SJSA1 (cell line): ENCODE measurements at places on chromosomes 16 and 17. TPM values are rescaled to one million over a fixed set of nuclear protein-coding genes. Genes with fewer than 3 reads are reported as not detected.

The MEFV gene
- total RNA-seq, result not detected in 2 replicates

The GINS3 gene
- 6.0 and 15.9 TPM in 2 replicates for total RNA-seq

The LDHD gene
- 0.06 and 0.24 TPM in 2 replicates for total RNA-seq

The FBXW10 gene
- total RNA-seq, result 0.05 TPM in 1 of 2 replicates, not detected in the other

The TAOK1 gene
- total RNA-seq, result 25.2 and 38.4 TPM in 2 replicates

The C17orf78 gene
- not detected in 2 replicates for total RNA-seq

The PFN1 gene
- total RNA-seq, result 1,207 and 1,337 TPM in 2 replicates

DNA sequence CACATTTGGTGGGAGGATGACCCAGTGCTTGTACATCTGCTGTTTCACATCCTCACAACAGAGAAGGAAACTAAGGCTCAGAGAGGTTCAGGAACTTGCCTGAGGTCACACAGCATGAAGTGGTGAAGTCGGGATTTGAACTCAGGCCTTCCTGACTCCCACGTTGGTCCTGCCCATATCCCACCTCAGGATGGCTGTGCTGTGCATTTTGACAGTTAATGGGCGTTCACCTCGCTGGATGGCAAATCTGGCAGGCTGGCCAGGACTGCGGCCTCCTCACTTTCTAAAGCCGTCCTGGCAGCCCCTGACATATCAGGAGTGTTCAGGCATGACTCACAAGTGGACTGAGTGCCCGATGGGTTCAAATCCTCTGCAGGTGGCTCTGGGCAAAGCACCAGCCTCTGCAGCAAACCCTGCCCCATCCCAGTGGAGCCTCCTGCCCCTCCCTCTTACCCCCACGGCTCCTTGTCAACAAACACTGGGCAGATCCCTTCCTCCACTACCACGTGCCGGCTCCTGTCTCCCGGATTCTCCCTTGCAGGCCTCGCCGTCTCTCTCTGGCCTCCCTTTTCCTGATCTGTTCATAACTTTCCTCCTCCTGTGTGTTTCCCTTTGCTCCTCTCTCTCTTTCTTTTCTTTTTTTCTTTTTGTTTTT lies 29.2 kb downstream of the SOCS3 start:
- no peak overlapping the region for H3K4me3 ChIP-seq
- peaks cover 59% of the 10 kb centered on the region for H3K4me1 ChIP-seq
- H3K27ac ChIP-seq, result no peak overlapping the region
- no peaks in the 10 kb centered on the region for H3K36me3 ChIP-seq
- DNase-seq, result peak; percentile 69

- H3K27me3 ChIP-seq, result no peaks in the 10 kb centered on the region
- H3K36me3 ChIP-seq, result peaks cover 49% of the 10 kb centered on the region
- DNase-seq, result no peak
These were observed 10.2 kb upstream of the NFATC3 start for GRCh38 chr16:68074850-68075555.

- no peak overlapping the region for H3K4me3 ChIP-seq
- no peak for DNase-seq
- H3K36me3 ChIP-seq, result peaks cover 21% of the 10 kb centered on the region
- no peaks in the 10 kb centered on the region for H3K4me1 ChIP-seq
- H3K27me3 ChIP-seq, result no peaks in the 10 kb centered on the region
These were observed 27.1 kb downstream of the MMD start for GRCh38 chr17:55394357-55395021.

DNA sequence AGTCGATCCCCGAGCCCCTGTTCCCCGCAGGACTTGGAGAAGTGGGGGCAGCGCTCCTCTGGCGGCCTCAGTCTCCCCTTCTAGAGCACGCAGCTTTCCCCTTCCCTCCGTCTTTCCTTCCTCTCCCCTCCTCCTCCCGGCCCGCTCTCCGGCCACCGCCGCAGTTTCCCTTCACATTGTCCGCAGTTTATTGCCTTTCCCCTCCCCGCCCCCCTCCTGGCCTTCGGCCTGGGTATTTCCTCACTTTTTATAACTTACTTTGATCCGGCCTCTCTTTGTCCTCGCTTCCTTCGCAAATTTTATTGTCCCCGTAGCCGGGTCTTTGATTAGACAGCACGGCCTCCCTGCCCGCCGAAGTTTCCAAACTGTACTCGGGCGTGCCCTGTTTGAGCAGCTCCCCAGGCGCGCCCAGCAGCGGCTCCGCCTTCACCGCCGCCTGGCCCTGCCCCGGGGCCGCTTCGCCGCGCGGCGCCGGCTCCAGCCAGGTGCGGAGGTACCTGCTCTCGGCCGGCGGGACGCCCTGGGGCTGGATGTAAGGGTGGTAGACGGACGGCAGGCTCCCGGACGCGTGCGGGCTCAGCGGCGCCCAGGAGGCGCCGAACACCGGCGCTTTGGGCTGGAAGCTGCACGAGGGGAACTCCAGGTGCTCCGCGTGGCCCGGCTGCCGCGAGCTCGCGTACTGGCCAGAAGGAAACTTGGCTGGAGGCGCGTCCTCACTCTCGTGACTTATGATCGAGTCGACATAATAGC lies 488 bp downstream of the HOXB9 start:
- peaks cover 20% of the 10 kb centered on the region for H3K4me1 ChIP-seq
- peaks cover 98% of the 10 kb centered on the region for H3K27me3 ChIP-seq
- DNase-seq, result peak; percentile 51
- no peak overlapping the region for H3K27ac ChIP-seq
- peak overlapping the region; percentile 25 for H3K4me3 ChIP-seq

DNA sequence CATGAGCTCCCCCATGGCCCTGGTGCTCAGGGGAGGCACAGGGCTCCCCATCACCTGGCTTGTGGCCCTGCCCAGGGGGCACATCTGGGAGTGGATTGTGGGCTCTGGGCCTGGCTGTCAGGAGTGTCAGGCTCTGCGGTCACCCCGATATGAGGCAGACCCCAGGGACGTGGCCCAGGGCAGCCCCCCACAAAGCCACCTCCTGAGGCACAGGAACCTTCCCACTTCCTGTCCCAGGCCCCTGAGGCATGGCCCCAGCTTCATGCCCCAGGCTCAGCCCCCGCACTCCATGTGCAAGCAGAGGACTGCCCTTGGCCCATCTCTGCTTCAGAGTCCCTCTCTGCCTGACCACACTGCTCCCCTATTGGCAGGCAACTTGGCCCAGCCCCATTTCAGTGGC lies 160.3 kb downstream of the PCTP start:
- H3K4me1 ChIP-seq, result no peaks in the 10 kb centered on the region
- DNase-seq, result no peak
- H3K27me3 ChIP-seq, result no peaks in the 10 kb centered on the region
- no peaks in the 10 kb centered on the region for H3K36me3 ChIP-seq

GRCh38 chr17:11990363-11990983 lies 6.8 kb downstream of the ZNF18 start:
- peaks cover 6% of the 10 kb centered on the region; the same call in 1 of the 2 replicates for H3K36me3 ChIP-seq
- no peak for DNase-seq
- no peak overlapping the region for H3K4me3 ChIP-seq
- no peaks in the 10 kb centered on the region for H3K4me1 ChIP-seq
- no peaks in the 10 kb centered on the region for H3K27me3 ChIP-seq

DNA sequence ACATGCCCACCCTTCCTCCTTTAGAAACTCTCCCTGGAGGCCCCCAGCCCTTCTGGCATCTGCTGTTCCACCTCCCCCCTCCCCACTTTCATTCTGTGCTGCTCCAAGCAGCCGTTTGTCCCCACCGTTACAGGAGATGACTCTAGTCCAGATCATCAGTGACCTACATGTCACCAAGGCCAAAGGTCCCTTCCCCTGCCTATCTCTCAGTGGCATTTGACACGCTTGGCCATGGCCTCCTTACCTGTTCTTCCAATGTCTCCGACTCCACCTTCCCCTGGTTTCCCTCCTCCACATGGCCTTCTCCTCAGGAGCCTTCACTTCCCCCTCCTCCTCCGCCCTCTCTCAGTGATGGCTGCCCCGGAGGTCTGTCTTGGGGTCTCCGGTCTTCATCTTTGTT lies 9.4 kb downstream of the TMEM92 start:
- peaks cover 18% of the 10 kb centered on the region for H3K4me1 ChIP-seq
- H3K27ac ChIP-seq, result no peak overlapping the region
- no peak overlapping the region for H3K4me3 ChIP-seq
- DNase-seq, result no peak
- H3K36me3 ChIP-seq, result peaks cover 16% of the 10 kb centered on the region

DNA sequence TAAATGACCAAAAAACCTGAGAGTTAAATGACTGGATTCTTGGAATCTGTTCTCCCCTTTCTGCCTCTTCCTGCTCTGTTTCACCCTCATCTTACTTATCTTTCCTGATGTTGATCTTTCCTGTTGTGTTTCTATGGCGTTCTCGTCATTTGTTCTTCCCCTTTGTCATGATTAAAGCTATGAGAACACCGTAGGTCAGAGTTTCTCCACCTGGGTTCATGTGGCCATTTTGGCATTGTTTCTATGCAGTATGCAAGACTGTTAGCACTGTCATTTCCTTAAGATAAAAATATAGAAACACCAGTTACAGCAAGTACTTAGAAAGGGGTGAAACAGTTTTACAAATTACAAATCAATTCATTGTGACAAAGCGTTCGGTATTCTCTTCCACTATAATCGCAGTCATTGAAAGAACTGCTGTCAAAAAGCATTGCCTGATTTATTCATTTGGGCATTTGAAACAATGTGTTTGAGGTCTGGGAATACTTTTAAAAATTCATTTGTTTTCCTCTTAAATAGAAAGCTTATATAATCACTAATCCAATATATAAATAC lies 166.0 kb downstream of the PHKB start:
- H3K4me1 ChIP-seq, result no peaks in the 10 kb centered on the region
- H3K36me3 ChIP-seq, result no peaks in the 10 kb centered on the region
- H3K4me3 ChIP-seq, result no peak overlapping the region
- no peak overlapping the region for H3K27ac ChIP-seq
- H3K27me3 ChIP-seq, result no peaks in the 10 kb centered on the region

DNA sequence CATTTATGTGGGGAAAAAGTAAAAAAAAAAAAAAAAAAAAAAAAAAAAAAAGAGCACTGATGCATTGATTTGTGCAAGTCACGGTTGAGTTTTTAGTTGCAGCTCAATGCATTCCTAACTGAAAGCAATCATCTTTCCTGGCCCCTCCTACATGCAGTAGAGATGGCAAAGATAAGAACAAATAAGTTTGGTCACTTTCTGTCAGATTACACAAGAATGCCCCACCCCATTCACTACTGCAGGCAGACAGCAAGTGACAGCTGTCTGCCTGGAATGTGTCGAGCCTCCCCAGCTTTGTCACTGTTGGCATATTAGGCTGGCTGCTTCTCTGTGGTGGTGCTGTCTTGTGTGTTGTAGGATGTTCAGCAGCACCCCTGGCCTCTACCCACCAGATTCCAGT lies 243.5 kb downstream of the FOXL1 start:
- peaks cover 45% of the 10 kb centered on the region for H3K4me1 ChIP-seq
- H3K27me3 ChIP-seq, result no peaks in the 10 kb centered on the region
- no peak overlapping the region for H3K4me3 ChIP-seq
- no peaks in the 10 kb centered on the region for H3K36me3 ChIP-seq

DNA sequence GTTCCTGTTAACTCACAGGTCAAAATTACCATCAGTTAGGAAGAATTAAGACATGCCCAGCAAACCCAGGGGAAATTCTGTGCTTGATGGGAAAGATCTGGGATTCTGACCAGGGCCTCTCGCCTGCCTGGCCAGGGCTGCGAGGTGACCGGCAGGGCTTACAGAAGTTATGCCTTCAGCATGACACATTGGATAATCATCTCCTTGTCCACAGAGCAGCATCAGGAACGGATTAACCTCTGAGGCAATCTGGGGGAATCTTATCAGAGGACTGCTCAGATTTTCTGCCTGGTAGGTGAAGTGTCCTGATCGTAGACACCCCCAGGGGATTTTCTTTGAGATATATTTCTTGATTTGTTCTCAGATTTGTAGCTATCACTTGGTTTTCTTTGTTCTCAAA lies 172.5 kb downstream of the HS3ST3A1 start:
- no peaks in the 10 kb centered on the region for H3K36me3 ChIP-seq
- H3K27ac ChIP-seq, result no peak overlapping the region
- peak; percentile 52 for DNase-seq
- H3K4me3 ChIP-seq, result no peak overlapping the region
- peaks cover 14% of the 10 kb centered on the region for H3K4me1 ChIP-seq

GRCh38 chr17:7258731-7259554 lies 3.3 kb downstream of the CLDN7 start:
- peaks cover 41% of the 10 kb centered on the region for H3K36me3 ChIP-seq
- no peak overlapping the region for H3K27ac ChIP-seq

DNA sequence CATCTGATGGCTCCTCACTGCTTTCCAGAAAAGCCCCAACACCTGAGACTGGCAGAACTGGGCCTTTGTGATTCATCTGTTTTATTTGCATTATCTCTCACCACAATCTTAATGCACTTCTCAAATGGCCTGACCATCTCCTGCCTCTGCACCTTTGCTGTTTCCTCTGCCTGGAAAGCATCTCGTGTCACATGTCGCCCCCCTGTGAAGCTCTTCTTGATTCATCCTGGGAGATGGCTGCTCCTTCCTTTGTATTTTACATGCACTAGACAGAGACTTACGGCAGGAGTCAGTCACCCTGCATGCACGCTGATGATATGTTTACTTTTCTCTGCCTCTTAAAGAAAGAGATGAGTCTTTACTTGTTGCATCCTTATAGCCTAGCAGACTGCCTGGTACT lies 30.0 kb downstream of the HNF1B start:
- peaks cover 41% of the 10 kb centered on the region for H3K4me1 ChIP-seq
- H3K4me3 ChIP-seq, result no peak overlapping the region
- H3K27me3 ChIP-seq, result no peaks in the 10 kb centered on the region
- no peak for DNase-seq
- no peak overlapping the region for H3K27ac ChIP-seq

DNA sequence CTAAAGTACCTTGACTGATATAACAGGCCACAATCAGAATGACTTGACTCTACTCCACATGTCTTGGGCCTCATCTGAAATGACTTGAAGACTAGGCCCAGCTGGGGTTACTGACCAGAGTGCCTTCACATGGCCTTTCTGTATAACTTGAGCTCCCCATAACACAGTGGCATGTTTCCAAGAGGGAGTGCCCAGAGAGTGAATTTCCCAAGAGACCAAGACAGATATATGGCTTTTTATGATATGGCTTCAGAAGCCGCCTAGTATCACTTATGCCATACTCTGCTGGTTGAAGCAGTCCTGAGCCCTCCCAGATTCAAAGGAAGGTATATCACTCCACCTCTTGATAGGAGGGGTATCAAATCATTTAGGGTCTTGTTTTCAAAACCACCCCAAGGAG lies 357.5 kb upstream of the EEF2KMT start:
- no peak overlapping the region for H3K4me3 ChIP-seq
- no peaks in the 10 kb centered on the region for H3K27me3 ChIP-seq
- H3K36me3 ChIP-seq, result no peaks in the 10 kb centered on the region
- H3K27ac ChIP-seq, result no peak overlapping the region
